Anterior cingulate cortex (tissue), 58 donors: ENCODE measurements at places on chromosomes 4 and X.

DNA sequence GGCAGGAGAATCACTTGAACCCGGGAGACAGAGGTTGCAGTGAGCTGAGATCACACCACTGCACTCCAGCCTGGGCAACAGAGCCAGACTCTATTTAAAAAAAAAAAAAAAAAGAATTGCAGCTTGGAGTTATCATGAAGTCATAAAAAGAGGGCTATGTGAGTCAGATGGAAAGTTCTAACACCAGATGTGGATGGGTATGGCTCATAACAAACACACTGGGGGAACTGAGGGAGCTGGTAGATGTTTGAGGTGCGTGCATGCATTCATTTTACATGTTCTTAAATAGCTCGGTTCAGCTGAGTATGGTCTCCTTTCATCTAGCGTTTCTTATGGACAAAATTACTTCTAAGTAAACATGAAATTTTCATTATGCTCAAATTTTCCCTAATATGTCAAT is 11.7 kb downstream of the TRMT2B start:
- no peak for DNase-seq

DNA sequence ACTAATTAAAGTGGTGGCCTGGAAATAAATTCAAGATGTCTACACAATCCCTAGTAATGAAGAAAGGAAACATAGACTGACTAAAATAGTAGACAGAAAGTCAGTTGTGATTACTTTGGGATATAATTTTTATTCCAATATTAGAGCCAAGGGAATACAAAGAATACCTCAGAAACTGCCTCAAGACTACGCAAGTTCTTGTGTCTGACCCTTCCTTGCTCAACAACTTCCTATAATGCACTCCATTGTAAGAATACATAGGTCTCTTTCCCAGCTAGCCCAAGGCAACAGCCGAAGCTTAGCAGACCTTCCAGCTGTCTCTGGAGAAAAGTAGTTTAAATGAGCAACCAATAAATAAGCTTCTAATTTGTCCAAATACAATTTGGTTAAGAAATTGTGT is 315.9 kb downstream of the IQCM start:
- DNase-seq = no peak

GRCh38 chr4:3464911-3465697 is 2.0 kb downstream of the DOK7 start:
- no peak for DNase-seq

DNA sequence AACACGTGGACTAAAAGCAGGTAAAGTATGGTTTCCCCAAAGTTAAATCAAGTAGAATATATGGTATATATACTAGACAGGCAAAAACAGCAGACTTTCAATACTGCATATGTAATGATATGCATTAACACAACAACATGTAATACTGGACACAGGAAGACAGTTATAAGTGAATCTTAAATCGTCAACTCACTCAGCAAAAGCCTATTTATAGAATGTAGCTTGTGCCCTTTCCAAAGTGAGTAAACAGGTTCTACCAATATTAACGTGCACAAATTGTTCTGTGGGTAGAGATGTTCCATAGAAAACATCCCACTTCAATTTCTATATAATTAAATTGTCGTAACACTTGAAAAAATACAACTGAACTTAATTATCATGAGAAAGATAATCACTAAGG is 30.6 kb downstream of the FAM241A start:
- no peak for DNase-seq

GRCh38 chr4:177461606-177462005 is 19.4 kb upstream of the AGA start:
- no peak for DNase-seq

DNA sequence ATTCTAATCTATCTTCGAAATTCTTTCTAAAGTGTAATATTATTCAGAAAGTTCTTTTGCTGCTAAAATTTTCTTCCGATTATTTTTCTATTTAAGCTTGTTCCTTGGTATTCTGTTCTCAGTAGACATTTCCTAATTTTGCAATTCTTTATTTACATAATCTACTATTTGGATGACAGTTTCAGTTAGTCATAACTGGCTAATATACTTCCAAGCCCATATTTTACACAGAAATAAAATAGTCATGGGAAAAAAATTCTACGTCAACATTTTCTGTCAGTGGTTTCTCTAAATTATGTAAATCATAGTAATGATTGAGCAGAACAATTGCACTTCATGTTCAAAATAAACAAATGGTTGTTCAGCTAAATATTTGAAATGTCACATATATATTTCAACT is 178.0 kb upstream of the ANKRD50 start:
- DNase-seq = no peak

- DNase-seq = no peak
These were observed 103.7 kb downstream of the SORCS2 start for GRCh38 chr4:7295911-7296660.
